ENCODE measurements at places on chromosomes 16 and 17.
A peak's percentile ranks its signal among the peaks of the same experiment; 100 is the strongest.

GRCh38 chr16:86766700-86767099 is 188.4 kb downstream of the FOXL1 start:
- no peak for DNase-seq

GRCh38 chr17:37089956-37090355 is 141.2 kb downstream of the AATF start:
- no peak for DNase-seq

- DNase-seq: no peak
Observed at GRCh38 chr16:68719993-68720489, 17.1 kb upstream of the CDH1 start.

DNA sequence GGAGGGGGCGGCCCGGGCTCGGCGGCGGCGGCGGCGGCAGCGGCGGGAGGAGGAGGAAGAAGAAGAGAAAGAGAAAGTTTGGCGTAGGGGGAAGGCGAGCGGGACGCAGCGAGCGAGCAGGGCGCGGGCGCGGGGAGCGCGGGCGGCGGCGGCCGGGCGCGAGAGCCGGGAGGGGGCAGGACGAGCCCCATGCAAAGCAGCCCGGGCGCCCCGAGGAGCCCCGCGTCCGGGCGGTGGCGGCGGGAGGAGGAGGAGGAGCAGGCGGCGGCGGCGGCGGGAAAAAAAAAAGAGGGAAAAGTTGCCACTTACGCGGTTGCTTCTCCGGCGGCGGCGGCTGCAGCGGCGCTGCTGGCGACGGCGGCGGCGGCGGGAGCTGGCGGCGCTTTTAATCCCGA is 10.3 kb upstream of the ZFHX3 start:
- no peak for DNase-seq

GRCh38 chr16:28205117-28205899 is 6.5 kb downstream of the XPO6 start:
- DNase-seq: no peak

DNA sequence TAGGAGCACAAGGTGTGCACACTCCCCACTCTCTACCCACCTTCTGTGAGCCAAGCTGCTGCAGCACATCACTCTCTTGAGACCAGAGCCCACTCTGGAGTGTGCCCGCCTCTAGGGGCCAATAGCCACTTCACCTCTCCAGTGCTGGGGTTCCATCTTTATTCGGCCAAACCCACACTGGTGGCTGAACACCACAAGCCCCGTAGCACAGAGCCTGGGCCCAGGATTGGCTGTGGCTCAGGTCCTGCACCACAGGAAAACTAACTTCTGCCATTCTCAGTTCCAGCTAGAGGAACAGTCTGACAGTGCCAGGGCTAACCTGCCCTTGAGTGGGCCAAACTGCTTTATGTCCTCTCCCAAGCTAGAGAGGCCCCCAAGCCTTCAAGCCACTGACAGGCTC is 111.0 kb upstream of the TOX3 start:
- no peak for DNase-seq

DNA sequence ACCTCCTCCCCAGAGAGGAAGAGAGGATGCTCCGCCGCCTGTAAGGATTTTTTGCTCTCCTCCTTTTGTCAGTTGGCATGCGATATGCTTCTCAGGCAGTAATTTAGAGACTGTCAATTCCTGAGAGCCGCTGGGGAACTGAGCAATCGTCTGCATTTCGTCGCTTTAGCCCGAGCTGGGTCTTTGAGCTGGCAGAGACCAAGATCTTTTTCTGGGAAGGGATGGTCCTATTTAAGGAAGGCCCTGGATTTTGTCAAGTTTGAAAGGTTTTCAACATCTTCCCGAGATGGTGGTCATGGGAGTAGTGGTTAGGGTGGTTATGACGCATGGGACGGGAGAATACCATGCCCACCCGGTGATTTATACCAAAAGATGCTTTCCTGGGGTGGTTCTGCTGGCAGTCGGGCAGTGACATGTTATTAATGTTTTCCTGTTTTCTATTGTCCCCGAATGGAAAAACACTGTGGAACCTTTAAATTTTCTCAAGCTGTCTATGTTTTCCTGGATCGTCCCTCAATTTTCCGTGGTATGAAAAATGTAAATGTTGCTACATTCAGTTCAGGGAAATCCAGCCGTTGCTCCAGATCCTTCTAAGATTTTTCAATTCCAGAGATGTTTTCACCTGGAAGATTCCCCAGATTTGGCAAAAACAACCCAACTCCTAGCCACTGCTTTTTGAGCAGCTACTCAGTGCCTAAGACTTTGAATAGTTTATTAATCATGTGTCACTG is 586.4 kb downstream of the MAF start:
- no peak for DNase-seq

DNA sequence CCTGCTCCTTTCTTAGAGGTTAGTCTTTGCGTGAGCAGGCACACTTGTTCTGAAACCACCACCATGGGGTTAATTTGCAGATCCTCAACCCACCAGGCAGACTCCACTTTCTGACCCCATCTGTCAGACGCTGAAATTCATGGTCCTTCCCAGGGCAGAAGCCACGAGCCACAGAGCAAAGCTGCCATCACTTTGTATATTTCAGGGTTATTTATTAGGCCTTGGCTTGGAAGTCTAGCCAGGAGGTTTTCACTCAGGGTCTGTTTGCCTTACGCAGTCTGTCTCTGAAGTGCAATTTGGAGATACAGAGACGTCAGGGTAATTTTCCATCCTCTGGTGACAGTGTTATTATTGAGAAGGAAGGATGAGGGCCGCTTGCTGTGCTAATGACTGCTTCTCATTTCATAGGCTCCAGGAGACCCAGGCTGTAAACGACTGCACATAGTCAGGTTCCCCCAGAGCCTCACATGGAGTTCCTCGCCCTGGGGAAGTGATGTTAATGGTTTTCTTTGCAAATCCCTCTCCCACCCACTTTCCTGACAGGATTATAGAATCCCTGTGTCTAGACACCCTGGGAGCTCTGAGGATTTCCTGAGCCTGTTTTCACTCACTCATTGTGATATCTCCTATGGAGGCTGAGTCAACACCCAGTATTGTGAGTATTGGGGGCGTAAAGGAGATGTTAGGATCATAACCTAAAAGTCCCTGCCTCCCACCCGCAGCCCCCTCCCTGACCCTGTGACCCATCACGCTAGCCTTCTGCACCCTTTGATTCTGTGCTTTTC is 269.0 kb downstream of the ABCC12 start:
- no peak for DNase-seq

GRCh38 chr17:33142705-33143299 is 150.3 kb downstream of the ASIC2 start:
- no peak for DNase-seq

GRCh38 chr17:17943281-17943984 is 28.8 kb downstream of the TOM1L2 start:
- peak; percentile 52 for DNase-seq

GRCh38 chr17:20180661-20181060 is 171.5 kb downstream of the SPECC1 start:
- DNase-seq: no peak

DNA sequence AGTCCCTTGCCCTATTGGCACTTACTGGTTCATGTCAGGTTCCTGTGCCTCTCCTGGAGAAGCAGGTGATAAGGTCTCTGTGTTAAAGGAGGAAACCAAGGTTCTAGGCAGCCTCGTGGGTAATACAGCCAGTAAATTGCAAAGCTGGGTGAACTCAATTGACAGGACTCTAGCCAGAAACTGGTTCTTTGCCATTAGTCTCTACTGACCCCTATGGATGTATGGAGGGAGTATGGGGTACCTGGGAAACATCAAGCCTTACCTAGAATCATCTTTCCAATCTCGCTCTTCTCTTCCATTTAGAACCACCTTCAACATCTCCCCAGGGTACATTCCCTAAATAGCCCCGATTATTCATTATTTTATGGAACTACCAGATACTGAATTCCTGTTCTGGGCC is 169.3 kb downstream of the CDH13 start:
- no peak for DNase-seq

GRCh38 chr17:77790143-77790829 is 168.2 kb upstream of the TNRC6C start:
- DNase-seq: peak; percentile 62

DNA sequence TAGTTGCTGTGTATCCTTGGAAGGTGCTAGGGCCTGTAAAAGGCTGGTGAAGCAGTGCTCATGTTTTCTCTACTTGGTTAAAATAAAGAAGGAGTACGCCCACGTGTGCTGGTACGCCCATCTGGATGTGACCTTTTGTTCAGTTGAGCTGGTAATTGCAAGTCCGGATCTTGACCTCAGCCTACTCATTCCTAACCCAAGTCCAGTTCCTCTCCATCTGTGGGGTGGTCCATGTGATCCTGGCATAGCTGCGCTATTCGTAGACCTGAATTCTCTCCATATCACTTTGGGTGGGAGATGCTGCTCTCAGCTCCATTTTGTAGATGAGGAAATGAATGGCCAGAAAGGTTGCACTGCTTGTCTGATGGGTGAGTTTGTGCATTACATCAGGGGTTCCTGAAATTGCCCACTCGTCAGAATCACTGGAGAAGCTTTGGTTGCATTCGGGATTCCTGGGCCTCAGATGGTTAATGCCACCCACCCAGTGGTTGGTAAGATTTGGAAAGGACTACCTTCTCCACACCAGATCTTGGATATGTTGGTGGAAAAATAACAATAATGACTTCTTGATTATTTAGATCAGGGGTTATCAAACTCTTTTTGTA is 328.8 kb downstream of the CPPED1 start:
- no peak for DNase-seq

- no peak for DNase-seq
Observed at GRCh38 chr16:31138621-31139578, 3.4 kb upstream of the PRSS8 start.

DNA sequence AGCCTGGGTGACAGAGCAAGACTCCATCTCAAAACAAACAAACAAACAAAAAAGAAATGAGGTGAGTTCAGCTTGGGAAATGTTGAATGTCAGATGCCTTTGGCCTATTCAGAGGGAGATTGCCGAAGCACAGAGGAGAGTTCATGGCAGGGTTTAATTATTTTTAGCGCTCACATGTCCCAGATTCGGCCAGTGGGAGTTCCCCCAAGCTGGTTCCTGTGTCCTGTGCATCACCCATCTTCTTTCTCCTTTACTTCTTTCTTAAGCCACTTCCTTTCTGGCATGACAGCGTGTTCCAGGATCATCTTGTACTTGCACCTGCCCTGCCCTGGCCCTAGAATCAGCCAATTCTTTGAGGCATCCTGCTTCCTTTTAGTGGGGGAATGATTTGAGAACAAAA is 9.2 kb downstream of the MPV17L start:
- DNase-seq: no peak

- peak; percentile 37 for DNase-seq
Observed at GRCh38 chr17:63919311-63919723, 678 bp upstream of the GH1 start.

DNA sequence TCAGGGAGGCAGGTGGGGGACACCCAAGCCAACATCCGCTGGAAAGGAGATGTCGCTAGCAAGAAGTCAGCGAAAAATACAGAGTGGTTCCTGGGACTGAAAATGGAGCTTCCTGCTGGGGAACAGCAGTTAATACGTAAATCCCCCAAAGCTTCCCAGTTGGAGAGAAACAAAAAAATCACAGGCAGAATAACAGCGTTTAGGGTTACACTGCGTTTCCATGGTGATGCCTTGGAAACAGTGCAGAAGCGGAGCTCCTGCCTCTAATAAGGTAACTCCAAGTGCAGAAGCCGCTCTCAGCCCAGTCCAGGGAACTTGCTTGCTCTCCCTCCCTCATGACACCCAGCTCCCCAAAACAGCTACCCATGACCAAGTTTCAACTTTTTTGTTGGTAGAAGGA is 73.4 kb downstream of the PLD6 start:
- DNase-seq: no peak

DNA sequence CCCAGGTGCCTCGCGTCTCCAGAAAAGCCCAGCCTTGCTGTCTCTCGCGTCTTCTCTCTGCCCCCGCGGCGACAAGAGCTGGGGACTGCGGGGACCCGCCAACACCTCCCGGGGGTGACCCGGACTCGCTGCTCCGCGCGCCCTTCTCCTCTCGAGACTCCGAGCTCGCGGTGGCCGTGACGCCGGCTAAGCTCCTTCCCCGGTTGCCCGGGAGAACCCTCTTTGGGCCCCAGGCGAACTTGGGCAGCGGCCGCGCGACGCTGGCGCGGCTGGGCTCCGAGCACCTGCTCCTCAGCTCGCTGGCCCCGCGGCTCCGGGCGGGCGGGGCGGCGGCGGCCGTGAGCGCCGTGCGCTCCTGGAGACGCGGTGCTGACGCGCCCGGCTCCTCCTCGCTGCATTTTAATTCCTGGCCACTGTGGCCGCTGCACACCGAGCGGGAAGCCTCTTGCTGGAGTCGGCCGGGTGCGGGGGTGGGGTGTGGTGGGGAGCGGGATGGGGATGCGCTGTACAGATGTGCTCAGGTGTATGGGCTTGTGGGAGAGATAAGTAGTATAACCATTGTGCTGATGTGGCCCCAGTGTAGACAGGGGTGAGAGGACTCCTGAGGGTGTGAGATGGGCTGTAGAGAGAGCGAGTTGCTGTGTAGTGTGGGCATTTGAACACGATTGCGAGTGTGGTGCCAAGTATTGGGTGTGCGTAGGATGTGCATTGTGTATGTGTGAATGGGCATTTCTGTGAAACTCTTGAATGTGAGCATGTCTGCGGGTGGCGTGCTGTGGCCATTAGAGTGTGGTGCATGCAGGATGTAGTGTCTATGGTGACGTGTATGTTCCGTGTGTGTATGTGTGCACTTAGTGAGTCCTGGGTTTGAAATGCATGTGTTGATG is at the start of gene ASIC2:
TSS of gene ASIC2 (minus strand) at position 315 of the 887 bp plus-strand sequence.
- DNase-seq: peak; percentile 63

GRCh38 chr17:20852239-20852989 is 190.4 kb downstream of the USP22 start:
- peak; percentile 88 for DNase-seq

- no peak for DNase-seq
Observed at GRCh38 chr17:60680754-60681153, 3.1 kb downstream of the BCAS3 start.

- peak; percentile 91 for DNase-seq
Observed at GRCh38 chr17:16463358-16464302, 28.4 kb downstream of the LRRC75A start.

GRCh38 chr16:65229191-65229662 is 107.4 kb upstream of the CDH11 start:
- DNase-seq: no peak

DNA sequence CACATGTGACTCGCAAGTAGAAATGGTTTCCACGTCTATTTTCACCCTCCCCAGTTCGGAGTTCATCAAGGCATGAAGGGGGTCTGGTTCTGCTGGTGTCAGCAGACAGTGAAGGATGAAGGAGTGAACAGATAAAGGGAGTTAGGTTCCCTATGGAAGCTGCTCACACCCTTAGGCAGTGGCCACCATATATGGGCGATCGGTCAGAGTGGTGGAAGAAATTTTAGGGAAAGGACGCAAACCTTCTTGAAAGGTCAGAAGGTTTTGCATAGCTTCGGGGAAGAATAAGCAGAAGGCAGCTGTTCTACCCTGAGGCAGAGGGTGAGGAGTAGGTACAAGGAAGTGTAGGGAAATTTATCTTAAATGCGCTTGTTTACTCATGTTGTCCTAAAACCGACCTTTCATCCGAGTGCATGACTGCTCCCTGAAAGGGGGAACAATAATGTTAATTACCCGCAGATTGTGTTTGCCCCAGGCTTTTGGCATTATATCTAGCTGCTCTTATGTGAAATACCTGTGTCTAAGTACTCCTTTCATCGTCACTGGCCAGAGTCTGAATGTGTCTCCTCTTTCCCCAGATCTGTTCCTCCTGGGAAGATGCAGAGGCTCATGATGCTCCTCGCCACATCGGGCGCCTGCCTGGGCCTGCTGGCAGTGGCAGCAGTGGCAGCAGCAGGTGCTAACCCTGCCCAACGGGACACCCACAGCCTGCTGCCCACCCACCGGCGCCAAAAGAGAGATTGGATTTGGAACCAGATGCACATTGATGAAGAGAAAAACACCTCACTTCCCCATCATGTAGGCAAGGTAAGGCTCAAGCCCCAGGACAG is 12.5 kb downstream of the CDH5 start:
- no peak for DNase-seq

Data from G401 (cell line).